ENCODE measurements at places on chromosomes 7 and 10. TPM values are rescaled to one million over a fixed set of nuclear protein-coding genes. Genes with fewer than 3 reads are reported as not detected.

Gene GDF2
- total RNA-seq = not detected

Gene TAS2R5
- total RNA-seq = 1.7 TPM

Gene TBL2
- total RNA-seq = 31.4 TPM

Gene PNLIPRP2
- not detected for total RNA-seq

Gene KRIT1
- 64.6 TPM for total RNA-seq

Gene SLC18A3
- not detected for total RNA-seq

Gene PLAC9
- 4.9 TPM for total RNA-seq

Gene NEUROD6
- not detected for total RNA-seq

Gene NPFFR1
- total RNA-seq = not detected

Gene TMEM130
- total RNA-seq = not detected

Gene GOLGA7B
- total RNA-seq = not detected

Gene SLC29A4
- 1.9 TPM for total RNA-seq

Gene REEP3
- 81.6 TPM for total RNA-seq

Gene PDSS1
- 16.9 TPM for total RNA-seq

Gene RPEL1
- 0.27 TPM for total RNA-seq

Gene TSPAN12
- 21.5 TPM for total RNA-seq

Gene CADPS2
- total RNA-seq = 74.7 TPM

Gene RNF133
- 4.2 TPM for total RNA-seq

Gene RNLS
- 3.2 TPM for total RNA-seq

Gene SFR1
- 19.5 TPM for total RNA-seq

Gene GRID1
- total RNA-seq = not detected

Gene GDF10
- total RNA-seq = not detected

Gene FOXL3
- total RNA-seq = not detected

Gene PLXNA4
- 36.0 TPM for total RNA-seq

Gene SPDYE9
- total RNA-seq = not detected

Gene SPDYE8
- total RNA-seq = not detected

Gene MRLN
- not detected for total RNA-seq

Gene PTPRN2
- 1.3 TPM for total RNA-seq

Gene ZNF425
- total RNA-seq = 1.0 TPM

Gene TMEM225B
- 0.43 TPM for total RNA-seq

Gene STEAP1B
- total RNA-seq = 112 TPM

Gene CARD11
- 10.1 TPM for total RNA-seq

Gene DNTT
- total RNA-seq = not detected

Gene CAMK1D
- total RNA-seq = 1.5 TPM

Gene MCMBP
- total RNA-seq = 116 TPM

Gene LSM5
- total RNA-seq = 47.7 TPM

Gene OPALIN
- total RNA-seq = not detected

Gene NKX1-2
- not detected for total RNA-seq

Gene CCL26
- not detected for total RNA-seq

Gene TMEM213
- total RNA-seq = not detected

Gene MSS51
- 2.0 TPM for total RNA-seq

Gene C10orf143
- total RNA-seq = 0.57 TPM
